ENCODE measurements at places on chromosomes 3 and 15.

- DNase-seq = no peak
Observed at GRCh38 chr3:190305406-190305805, 16.8 kb downstream of the CLDN1 start.

- peak; percentile 62 for DNase-seq
Observed at GRCh38 chr3:161821591-161821990, 325.0 kb downstream of the OTOL1 start.

- DNase-seq = peak; percentile 5
Observed at GRCh38 chr3:100603469-100603868, 5.9 kb upstream of the ADGRG7 start.

DNA sequence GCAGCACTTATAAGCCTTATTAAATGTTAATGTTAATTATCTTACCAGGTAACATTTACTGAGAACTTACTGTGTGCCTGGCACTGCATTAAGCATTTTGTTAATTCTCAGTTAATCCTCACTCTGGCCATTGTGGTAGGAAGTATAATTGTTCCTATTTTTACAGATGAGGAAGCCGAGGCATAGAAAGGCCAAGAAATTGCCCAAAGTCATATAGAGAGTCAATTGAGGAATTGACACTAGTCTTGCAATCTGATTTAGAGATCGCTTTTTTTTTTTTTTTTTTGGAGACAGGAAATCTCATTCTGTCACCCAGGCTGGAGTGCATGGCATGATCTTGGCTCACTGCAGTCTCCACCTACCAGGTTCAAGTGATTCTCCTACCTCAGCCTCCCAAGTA, 132.6 kb upstream of the PROK2 start:
- DNase-seq = no peak

DNA sequence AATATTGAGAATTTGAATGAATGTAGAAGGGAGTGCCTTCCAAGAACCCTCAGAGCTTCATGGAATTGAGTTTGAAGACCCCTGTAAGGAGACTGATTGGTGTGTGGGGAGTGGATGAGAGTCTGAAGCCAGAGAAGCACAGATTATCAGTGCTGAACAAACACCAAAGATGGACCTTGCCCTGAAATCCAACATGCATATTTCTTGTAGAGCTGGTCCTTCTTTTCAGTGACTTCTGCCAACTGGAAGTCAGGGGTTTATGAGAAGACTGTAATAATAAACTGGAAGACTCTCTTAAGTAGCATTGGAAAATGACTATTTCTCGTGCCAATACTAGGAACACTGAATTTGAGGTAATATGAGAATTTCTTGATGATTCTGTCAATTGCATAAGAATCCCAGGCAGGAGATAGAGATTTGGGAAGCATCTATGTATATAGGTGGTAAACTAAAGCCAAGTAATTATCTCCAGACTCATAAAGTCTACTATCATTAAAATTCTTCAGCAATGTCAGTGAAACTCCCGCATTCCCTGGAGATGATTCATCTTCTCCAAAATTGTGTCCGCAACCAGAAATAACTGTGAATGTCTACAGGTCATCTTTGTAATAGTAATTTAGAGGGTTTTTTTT, 213.8 kb downstream of the IL5RA start:
- no peak for DNase-seq

GRCh38 chr15:32664796-32665195, 23.3 kb downstream of the SCG5 start:
- no peak for DNase-seq

GRCh38 chr3:140572334-140572733, 105.5 kb upstream of the TRIM42 start:
- DNase-seq = no peak

- DNase-seq = no peak
Observed at GRCh38 chr3:37955918-37956707, 34.5 kb upstream of the VILL start.

- no peak for DNase-seq
Observed at GRCh38 chr15:77036537-77037387, 34.1 kb downstream of the TSPAN3 start.

DNA sequence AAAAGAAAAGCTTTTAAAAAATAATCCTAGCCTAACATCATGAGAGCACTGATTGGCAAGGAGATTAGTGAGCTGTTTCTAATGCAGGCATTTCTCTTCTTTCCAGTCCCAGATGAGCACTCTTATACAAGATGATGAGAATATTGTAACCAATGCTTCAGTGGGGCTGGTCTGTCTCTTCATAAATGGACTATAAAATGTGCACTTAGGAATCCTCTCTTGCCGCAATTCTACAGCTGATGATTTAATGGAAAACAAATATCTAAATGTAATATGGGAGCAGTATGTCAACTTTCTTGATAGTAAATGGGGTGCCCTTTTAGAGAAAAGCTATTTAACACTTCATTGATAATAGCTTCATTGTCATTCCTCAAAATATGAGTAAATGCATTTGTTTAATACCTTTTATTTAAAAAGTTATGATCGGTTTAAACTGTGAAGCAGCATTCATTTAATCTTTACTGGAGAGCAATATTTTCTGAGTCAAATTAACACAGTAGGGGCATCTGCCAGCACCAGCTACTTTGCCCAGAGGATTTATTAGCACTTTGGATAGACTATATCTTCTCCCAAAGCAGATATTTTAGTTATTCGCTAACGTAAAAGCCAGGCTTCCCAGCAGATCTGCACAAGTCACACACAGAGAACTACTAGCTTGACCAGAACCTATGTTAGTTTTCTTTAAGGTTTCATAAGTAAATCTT, 985.9 kb downstream of the DIPK2A start:
- no peak for DNase-seq

DNA sequence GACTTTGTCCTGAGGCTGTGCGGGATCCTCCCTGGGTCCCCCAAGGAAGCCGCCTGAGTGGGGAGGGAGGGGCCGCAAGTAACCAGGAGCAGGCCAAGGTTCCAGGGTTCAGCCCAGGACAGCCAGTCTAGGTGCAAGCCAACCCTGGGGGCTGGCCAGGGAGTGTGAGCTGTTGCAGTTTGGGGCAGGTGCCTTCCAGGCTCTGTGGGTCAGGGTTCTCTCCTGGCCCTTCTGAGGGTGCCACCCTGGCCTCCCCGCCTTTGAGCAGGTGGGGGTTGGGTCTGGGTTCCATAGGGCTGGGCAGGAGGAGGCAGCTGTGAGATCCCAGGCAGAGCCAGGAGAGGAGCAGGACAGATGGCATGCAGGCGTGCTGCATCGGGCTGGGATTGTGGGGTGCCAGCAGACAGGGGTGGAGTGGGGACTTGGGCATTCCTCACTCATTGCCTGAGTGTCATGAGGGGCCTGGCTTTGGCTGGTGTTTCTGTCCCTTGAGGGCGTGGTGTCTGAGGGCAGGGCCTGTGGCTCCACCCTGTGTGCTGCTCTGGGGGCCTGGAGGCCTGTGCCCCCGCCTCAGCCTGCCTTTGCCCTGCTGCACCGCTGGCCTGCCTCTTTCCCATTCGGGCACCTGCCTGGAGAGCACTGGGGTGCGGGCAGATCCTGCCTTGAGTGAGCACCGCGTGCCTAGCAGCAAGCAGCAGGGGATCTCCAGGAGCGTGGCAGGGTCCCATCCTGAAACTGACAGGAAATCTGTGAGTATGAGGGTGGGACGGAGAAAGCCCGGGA, 18.4 kb downstream of the KLF13 start:
- no peak for DNase-seq

DNA sequence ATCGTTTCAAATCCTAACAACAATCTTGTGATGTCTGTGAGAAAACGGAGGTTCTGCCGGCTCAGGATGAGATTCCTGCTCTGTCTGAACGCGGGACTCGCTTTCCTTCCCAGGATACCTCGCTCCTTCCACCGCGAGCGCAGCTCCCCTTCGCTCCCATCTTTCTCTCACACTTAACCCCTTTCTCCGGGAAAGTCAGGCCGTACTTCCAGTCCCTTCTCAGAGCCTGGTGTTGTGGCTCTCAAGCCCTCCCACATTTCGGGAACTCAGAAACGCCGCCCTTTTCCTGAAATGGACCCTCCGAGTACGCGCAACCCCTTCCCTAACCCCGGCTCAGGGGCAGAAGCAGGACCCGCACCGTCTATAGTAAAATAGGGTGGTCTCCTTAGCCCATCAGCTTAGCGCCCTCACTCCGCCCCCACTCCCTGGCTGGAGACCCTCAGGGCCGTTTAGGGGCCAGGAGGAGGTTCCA, 378 bp upstream of the FEM1B start:
- peak; percentile 85 for DNase-seq

- DNase-seq = no peak
Observed at GRCh38 chr3:67804578-67804977, 150.2 kb upstream of the SUCLG2 start.

DNA sequence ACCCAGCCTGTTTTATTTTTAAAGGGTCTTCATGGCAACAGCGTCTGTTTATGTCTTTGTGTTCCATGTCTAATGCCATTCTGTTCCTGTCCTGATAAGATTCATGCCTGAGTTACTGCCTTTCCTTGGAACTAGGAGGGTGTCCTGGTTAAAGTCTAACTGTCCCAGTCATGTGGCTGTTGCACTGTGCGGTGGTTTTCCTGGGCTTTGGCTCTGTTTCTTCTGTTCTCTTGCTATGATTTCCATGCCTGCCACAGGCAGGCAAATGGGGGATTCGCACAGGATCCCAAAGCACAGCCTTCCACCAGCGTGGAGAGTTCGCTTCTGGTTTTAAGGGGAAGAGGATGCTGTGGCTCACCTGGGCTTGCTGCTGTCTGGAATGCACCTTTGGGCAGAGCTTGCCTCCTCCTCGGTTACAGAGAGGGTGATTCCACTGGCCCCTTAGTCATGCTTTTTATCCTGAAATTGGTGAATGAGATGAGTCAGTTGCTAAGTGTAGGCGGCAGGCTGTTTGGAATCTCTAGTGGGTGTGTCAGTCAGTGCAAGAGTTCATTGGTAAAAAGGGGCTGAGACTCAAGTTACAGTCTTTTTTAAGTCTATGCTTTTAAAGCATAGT, 86.8 kb downstream of the CCK start:
- no peak for DNase-seq

- DNase-seq = no peak
Observed at GRCh38 chr3:60720736-60721135, 530.5 kb downstream of the FHIT start.

- no peak for DNase-seq
Observed at GRCh38 chr15:99315636-99316035, 64.4 kb downstream of the LRRC28 start.

DNA sequence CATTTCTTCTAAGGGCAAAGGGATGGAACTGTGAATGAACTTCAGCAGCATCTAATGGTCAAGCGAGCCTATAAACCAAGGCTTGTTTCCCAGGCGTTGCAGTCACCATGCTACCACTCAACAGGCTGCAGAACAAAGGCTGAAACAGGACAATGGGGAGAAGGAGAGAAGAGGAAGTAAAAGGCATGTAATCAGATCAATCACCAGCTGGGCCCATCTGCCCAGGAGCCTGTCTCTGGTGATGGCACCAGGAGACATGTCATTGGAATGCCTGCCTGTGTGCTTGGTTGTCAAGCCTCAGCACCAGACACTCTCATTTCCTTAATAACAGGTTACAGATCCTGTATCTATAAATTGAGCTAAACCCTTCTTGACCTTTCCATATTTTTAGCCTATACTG, 81.7 kb upstream of the UMPS start:
- DNase-seq = no peak

- no peak for DNase-seq
Observed at GRCh38 chr15:61584410-61584809, 355.3 kb upstream of the RORA start.

DNA sequence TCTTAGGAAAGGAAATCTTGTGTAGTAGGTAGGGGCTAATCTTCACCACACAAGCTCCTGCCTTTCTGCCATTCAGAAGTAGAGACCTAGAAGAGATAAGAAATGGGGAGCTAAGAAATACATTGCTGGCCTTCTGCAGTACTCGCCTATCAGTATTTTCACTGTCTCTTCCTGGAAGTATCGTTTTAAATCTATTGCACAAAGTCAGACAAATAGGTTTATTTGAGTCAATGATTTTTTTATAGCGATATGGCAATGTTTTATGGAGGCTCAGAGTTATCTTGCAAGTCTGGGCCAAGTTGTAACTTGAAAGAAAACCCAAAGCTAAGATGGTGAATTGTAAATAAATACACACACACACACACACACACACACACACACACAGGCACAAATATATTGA, 103.8 kb downstream of the PTPRG start:
- no peak for DNase-seq

DNA sequence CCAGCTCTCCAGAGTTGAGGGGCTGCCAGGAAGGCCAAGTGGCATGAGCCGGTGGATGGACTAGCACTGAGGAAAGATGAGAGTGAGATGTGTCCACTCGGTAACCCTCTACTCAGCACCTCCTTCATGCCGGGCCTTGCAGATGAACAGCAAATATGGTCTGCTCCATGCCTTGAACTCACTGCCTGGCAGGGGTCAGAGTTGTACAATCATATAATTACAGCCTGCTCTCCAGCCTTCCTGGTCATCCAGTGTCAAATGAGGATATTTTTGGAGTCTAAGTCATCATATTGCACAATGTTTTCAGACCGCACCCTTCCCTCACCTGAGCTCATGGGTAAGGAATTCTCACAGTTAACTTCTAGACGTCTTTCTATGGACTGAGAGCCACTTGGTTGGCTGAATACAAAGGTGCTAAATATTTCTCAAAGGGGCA, 4.9 kb downstream of the MGLL start:
- no peak for DNase-seq

GRCh38 chr3:39050029-39050428, 1.7 kb downstream of the SCN11A start:
- no peak for DNase-seq

- no peak for DNase-seq
Observed at GRCh38 chr3:26291840-26292239, 330.7 kb upstream of the LRRC3B start.

DNA sequence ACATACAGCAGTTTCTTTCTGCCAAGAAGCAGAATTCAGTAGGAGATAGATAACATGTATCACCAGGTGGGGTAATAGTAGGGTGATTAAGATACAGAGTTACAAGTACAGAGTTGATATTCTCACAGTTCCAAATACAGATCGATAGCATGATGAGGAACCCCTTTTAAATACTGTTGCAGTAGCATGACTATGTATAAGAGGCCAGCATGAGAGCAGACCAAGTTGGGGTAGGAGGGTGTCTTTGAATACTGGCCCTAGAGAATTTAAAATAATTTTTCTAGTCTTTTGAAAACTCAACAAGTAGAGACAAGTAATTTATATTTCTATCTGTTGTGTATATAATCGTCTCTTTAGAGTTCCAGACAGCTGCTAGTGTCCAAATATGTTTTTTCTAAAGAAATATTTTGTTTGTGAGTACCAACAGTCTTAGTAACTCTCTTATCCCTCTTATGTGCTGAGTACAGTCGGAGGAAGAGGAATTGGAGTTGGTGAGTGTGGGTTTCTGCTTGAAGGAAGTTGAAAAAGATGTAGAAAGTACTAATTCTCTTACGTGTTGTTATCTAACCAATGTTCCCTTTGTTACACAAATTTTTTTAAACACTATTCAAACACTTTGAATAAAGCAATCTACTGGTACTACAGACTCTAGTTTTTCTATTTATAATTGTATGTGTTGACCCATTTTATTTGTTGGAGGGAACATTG, 30.2 kb downstream of the LYSMD4 start:
- DNase-seq = no peak
